ENCODE measurements at places on chromosomes 4 and X. TPM values are rescaled to one million over a fixed set of nuclear protein-coding genes. Genes with fewer than 3 reads are reported as not detected.

GRCh38 chr4:18480928-18481327 is 459.4 kb upstream of the LCORL start:
- no peak for ATAC-seq

DNA sequence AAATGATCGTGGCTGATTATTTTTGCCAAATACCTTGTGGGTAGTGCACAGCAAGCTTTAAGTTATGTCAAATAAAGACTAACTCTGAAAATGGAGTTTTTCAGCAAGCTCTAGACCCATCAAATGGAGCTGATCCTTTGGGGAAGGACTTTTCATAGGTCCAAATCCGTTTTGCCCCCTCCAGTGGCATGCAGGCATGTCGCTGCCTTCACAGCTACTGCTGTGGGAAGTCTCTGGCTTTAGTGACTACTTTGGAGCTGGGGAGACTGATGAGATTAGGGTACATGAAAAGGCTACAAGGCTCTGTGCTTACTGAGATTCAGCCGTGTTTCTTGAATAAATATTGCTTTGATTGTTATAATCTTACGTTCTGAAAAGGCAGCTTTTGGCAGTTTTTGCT is 106.6 kb upstream of the HS3ST1 start:
- ATAC-seq: no peak

GRCh38 chrX:8783714-8784098 is 17.5 kb downstream of the FAM9A start:
- ATAC-seq: no peak

DNA sequence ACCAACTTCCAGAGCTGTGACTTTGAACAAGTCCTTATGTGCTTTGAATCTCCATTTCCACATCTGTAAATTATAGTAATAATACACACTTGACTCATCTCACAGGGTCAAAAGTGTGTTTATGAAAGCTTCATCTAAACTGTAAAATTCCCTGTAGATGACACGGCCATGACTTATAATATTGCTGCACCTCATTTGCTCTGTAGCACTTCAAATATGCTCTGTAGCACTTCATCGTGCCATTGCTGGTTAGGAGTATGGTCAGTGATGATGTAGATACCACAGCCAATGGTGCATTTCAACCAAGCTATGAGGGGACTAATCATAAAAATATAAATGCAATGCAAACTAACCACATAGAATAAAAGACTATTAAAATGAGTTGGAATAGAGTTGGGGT is 318.6 kb downstream of the ANK2 start:
- no peak for ATAC-seq

DNA sequence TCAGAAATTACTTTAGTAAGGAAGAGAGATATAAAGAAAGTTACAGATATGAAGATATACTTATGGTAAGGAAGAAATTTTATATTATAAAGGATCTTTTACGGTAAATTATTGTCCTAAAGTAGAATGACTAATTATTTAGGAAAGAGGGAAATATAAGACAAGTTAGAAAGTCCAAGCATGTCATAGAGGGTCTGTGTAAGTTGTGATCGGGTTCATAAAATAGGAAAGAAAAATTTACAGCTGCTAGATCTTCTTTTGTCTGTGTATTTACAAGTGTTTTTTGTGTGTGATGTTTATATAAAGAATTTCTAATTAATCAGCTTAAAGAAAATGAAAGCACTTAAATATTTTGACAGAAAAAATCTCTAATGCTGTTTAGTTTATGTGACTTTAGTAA is 1054.9 kb upstream of the DIAPH2 start:
- no peak for ATAC-seq

GRCh38 chr4:111960241-111960667 is 185.0 kb upstream of the FAM241A start:
- no peak for ATAC-seq

GRCh38 chrX:110167952-110168451 is 149.9 kb downstream of the AMMECR1 start:
- no peak for ATAC-seq

DNA sequence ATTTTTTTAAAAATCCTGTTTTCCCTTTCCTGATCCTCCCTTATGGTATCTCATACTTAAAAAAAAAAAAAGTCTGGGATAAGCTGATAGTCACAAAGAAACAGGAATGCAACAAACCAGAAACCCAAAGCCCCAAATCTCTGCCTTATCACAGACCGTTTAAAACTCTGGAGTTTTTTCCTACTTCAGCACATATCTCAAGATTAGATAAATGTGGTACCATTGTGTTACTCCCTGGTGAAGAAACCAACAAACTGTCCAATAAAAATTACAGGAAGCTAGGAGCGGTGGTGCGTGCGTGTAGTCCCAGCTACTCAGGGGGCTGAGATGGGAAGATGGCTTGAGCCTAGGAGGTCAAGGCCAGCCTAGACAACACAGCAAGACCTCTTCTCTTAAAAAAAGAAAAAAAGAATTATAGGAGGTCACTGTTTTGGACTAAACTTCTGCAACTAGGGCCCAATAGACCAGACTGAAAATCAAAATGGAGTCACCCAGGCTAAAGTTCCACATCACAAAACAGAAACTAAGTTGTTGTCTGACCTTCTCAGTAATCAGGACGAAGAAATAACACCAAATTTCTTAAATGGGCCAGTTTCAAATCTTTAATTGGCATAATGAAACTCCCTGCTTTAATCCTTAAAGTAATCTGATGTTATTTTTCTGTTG is 51.9 kb downstream of the RBM47 start:
- no peak for ATAC-seq

GRCh38 chr4:1499465-1499864 is 93.2 kb upstream of the NKX1-1 start:
- no peak for ATAC-seq

- no peak for ATAC-seq
Observed at GRCh38 chrX:131477498-131477897, 66.4 kb upstream of the OR13H1 start.

STK26 gene
- total RNA-seq: 16.3 TPM

GRCh38 chrX:110316351-110317060 is 1.4 kb downstream of the AMMECR1 start:
- ATAC-seq: no peak

DNA sequence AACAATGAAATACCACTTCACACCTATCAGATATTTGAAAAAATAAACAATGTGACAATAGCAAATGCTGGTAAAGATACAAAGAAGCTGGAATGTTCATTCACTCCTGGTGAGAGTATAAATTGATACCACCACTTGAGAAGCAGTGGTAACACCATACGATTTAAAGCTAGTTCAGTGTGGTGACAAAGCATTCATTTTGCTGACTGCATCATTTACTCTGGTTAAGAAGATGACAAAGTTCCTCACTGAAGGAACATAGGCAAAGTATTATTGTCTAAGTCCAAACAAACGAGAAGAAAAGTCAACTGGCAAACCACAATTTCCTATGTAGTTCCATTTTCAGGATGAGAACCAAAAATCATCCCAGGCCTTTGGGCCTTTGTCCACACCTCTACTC is 102.5 kb downstream of the GEMIN8 start:
- ATAC-seq: no peak

- no peak for ATAC-seq
Observed at GRCh38 chr4:184420881-184421416, 53.4 kb downstream of the IRF2 start.

- no peak for ATAC-seq
Observed at GRCh38 chrX:151821226-151821625, 86.7 kb downstream of the CNGA2 start.

- no peak for ATAC-seq
Observed at GRCh38 chrX:65696613-65697012, 29.2 kb downstream of the MSN start.

DNA sequence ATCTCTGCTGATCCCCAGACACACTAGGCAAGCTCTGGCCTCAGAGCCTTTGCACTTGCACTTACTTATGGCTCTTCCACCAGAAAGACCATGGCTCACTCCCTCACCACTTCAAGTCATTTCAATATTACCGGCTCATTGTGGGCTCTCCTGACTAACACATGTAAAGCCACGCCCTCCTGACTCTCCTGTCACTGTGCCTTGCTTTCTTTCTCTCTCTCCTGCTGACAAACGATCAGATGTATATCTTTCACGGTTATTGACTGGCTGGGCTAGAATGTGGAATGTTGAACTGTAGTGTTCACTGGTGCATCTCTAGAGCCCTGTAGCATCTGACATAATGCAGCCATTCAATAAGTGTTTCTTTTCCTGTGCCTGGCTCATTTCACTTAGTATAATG is 425.1 kb downstream of the RAB28 start:
- ATAC-seq: no peak

NLGN3 gene
- total RNA-seq: 3.1 TPM

Measured in gastroesophageal sphincter (tissue), 4 donors.